Panc1 (cell line): ENCODE measurements at places on chromosomes 2 and 18.

- no peak for DNase-seq
Observed at GRCh38 chr2:137826373-137827372, 137.6 kb upstream of the HNMT start.

DNA sequence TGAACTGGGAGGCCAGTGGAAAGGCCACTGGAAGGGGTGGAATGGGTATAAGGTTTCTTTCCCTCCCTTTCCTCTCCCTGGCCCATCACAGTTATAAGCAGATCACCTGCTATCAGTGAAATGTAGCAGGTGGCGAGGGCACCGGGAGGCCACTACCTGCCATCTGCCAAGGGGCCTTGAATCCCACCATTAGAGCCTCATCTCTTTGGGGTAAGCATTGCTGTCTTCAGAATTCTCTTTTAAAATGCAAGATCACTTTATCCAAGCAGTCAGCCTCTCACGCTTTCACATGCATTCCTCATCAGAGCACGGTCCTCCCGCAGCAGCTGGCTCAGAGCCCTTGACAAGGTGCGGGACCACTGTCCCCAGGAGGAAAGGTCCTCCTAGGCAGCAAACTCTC lies 268.5 kb downstream of the CELF4 start:
- DNase-seq, result no peak

DNA sequence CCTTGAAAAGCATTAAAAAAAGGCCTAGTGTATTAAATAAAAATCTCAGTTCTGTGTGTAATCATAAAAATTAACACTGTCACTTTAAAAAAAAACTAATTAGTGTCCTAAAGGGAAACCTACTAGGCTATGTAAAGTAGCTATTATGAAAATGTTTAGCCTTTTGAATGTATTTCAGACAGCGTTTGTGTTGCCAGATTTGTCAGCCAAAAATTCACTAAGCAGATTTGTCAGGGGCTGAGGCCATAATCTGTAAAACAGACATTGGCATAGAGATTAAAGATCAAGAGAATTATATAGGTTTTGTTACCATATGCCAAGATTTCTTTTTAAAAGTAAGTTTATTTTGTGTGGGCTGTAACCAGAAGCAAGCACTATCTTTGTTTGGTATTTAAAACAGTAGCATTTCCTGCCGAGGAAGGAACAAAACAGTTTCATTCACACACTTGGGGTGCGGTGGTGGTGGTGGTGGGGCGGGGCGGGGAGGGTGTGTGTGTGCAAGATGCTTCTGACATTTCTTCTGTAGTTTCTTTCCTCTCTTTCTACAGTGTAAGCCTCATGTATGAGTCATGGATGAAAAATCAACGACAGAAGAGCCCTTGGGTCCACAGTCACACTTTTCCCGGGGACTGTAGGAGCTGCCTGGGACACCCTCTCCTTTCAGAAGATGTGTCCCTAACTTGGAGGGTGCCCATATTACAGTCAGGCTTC lies 328.5 kb upstream of the FANCL start:
- no peak for DNase-seq

- DNase-seq, result no peak
Observed at GRCh38 chr2:1350111-1350510, 63.2 kb upstream of the TPO start.

GRCh38 chr2:201939453-201939941 lies 94.2 kb upstream of the FZD7 start:
- no peak for DNase-seq

- DNase-seq, result no peak
Observed at GRCh38 chr2:230582851-230583283, 129.8 kb upstream of the CAB39 start.

GRCh38 chr2:7607441-7608173 lies 690.4 kb downstream of the RNF144A start:
- DNase-seq, result no peak

- DNase-seq, result peak; percentile 41
Observed at GRCh38 chr18:9673296-9674251, 34.5 kb upstream of the RAB31 start.

DNA sequence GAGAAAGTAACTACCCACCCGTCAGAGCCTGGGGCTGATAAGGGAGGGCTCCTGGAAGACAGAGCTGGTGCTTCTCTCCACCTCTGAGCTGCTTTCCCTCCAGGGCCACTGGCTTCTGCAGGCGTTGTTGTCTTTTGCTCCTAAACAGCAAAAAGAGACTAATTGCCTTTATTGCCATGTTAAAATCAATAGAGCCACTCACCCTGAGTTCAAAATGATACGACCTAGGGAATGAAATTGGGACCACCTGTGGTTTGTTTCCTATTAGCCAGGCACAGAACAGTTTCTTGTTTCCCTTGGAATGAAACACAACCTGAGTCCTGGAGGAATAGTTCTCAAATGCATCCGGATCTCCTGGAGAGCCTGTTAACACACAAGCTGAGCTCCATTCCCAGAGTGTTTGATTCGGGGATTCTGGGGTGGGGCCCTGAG lies 45.8 kb downstream of the TCF7L1 start:
- DNase-seq, result no peak

DNA sequence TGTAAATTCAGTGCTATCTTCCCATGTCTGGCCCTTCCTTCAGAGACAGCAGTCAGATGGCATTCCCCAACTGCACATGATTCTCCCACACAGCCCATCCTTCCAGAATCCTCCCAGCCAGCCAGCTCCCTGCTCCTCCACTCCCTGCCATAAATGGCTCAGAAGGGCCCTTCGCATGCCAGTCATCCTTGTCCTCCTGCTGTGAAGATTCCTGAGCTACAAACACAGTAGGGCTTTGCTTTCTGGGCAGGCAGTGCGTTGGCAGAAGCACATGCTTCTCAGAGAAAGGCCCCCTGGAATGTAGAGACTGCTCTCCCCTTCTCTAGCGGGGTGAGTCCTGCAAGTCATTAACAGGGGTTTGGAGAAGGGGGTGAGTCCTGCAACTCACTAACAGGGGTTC lies 71.9 kb downstream of the TEX51 start:
- no peak for DNase-seq

DNA sequence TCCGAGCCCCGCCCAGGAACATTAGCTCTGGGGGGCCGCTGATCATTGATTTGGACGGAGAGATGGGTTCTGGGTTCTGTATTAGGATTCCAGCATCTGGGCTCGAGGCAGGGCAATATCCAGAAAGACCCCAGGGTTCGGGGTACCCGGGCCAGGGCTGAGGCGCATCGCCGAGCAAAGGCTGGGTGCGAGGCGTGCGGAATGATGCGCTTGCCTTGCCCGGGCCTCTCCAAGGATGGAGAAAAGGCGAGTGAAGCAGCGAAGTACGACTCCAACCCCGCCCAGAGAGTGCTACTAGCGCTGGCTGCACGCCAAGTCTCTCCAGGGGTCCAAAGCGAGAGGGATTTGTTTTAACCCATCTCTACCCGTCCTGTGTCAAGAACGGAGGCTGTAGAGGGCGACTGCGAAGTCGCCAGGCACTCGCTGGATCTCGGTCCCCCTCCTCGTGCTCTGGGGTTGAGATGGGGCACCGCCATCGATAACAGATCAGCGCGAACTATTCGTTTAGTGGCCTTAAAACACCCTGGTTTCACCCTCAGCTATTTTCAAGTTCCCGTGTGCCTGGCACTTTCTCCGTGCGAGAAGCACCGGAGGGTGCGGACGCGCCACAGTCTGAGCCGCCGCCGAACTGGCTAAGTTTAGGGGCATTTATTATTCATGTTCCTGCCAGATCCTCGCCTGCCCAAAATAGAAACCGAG lies 1.9 kb downstream of the ADCYAP1 start:
- DNase-seq, result no peak

GRCh38 chr2:208118918-208119317 lies 5.4 kb downstream of the CRYGD start:
- DNase-seq, result no peak

GRCh38 chr18:23243178-23243577 lies 107.9 kb downstream of the CABLES1 start:
- no peak for DNase-seq

DNA sequence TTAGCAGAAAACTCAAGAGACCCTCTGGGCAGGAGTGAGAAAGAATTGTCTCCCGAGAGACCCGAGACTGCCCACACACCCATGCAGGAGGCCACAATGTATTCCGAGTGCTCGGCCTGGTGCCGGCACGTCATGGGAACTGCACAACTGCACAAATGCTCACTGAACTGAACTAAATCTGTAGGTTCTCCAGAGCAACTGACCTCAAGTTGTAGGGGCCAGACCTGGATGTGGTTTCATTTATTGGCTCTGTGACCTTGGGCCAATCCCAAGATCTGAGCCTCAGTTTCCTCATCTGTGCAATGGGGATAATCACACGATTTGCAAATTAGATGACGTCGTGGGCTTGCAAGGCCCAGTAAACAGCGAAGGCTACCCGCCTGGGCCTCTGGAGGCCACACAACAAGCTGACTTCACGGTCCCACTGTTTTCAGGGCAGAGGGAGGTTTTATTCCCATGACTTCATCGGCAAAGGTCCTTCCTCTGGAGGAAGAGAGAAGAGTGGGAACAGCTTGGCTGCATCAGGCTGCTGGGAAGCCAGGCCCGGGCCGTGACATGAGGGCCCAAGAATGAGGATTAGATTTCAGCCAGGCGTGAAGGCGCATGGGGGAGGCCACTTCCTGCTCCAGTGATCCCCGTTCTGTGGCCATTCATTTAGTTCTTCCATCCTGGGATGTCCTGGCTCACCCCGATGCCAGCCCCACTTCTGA lies 3.6 kb upstream of the ERFE start:
- no peak for DNase-seq

GRCh38 chr2:53129851-53130250 lies 637.8 kb upstream of the CHAC2 start:
- DNase-seq, result no peak

GRCh38 chr2:191571163-191571769 lies 106.7 kb upstream of the NABP1 start:
- DNase-seq, result peak; percentile 53

- no peak for DNase-seq
Observed at GRCh38 chr2:196406-196805, 67.4 kb downstream of the SH3YL1 start.

DNA sequence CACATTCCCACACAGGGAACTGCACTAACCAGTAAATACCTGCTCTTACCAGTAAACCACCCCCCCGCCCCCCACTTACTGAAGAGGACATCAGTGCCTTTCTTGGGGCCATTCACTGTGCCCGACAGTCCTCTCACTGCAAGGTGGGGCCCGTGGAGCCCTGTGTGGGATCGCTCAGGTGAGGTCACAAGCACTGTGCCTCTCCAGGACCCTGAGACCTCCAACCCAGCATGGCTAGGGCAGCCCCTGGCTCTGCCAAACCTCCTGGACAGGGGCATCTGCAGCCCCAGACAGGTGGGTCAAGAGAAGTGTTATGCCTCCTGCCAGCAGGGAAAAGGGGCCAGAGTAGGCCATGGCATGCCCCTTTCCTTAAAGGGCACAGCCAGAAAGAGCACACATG lies 6.7 kb upstream of the NEURL3 start:
- DNase-seq, result no peak

DNA sequence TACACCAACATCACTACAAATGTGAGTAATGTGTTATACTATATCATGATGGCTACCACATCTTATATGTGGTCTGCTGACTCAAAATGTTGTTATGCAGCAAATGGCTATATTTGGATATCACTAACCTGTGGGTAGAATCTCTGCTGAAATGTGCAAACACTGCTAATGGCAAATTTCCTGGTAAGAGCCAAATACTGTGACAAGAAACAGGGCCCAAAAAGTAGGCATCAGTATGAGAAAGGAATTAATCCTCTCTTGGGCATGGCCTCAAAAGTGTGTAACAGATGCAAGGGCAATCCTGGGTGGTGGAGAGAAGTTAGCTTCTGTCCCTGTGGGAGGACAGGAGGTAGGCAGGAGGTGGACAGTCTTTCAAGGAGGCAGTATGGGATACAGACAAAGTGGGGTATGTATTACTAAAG lies 13.3 kb downstream of the ATF2 start:
- no peak for DNase-seq

DNA sequence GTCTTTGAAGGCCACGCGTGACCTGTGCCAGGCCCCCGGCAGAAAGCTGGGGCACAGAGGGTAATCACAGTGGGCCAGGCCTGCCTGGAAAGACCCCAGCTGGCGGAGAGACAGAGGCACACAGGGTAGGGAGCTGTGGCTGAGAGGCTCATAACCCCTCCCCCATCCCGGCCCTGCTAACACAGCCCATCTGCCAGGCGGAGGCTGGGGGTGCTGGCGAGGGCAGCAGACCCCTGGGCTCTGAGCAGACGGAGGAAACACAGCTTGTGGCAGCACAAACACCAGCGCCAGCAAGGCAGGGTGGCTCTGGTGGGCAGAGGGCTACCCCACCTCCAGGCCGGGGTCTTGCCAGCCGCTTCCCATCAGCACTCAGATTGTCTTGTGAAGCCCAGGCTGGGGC lies 19.0 kb downstream of the HS6ST1 start:
- DNase-seq, result no peak

DNA sequence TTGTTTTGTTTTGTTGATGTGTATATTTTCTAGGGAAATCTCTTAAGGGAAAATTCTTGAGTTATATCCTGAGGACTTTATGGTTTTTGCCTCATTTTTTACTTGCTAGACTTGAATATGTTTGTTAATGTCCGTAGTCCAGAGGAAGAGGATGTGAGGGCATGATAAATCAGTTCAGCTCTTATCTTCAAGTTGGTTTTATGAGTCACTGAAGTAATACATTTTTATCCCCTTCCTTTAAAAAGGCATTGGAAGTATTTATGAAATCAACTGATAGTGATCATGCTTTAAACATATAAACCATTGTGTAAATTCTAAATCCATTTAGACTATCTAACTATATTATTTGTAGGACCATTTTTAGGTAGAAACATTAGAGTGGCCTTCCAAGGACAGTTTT lies 43.9 kb upstream of the CYBRD1 start:
- DNase-seq, result no peak

DNA sequence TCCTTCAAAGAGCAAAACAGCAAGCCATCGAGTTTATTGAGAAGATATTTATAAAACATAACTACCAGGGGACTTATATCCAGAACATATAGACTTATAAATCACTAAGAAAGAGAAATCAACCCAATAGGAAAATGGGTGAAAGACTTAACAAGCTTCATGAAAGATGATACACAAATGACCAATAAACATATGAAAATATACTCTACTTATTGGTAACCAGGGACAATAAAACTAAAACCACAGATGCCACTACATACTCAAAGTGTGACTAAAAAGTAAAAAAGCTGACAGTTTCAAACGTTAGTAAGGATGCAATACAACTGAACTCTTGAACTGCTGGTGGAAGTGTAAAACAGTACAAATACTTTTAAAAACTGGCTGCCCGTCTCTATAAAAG lies 154.3 kb downstream of the TMEM163 start:
- no peak for DNase-seq

DNA sequence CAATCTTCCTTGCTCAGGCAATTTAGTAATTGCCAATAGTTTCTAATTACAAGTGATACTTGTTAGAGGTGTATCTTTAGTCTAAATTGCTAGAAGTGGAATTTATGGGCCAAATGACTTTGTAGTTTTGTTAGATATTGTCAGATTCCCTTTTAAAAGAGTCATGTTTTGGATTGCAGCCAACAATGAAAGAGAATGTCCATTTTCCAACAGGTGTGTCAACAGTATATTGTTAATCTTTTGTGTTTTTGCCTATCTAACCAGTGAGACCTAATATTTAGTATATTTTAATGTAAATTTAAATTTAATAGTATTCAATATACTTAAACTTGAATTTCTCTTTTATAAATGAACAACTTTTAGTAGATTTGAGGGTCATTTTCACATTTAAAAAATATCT lies 259.4 kb upstream of the ETAA1 start:
- DNase-seq, result no peak

- DNase-seq, result no peak
Observed at GRCh38 chr2:140589696-140590095, 1541.1 kb downstream of the LRP1B start.
